ENCODE measurements at places on chromosomes 13 and 19. TPM values are rescaled to one million over a fixed set of nuclear protein-coding genes. Genes with fewer than 3 reads are reported as not detected.

- peak; percentile 88 for DNase-seq
Measured at GRCh38 chr19:55071129-55071502, 4.6 kb upstream of the EPS8L1 start.

- no peak for DNase-seq
Measured at GRCh38 chr19:21434967-21435544, 38.1 kb downstream of the ZNF493 start.

- DNase-seq = peak; percentile 50
Measured at GRCh38 chr19:50705422-50706019, 14.1 kb downstream of the SHANK1 start.

DNA sequence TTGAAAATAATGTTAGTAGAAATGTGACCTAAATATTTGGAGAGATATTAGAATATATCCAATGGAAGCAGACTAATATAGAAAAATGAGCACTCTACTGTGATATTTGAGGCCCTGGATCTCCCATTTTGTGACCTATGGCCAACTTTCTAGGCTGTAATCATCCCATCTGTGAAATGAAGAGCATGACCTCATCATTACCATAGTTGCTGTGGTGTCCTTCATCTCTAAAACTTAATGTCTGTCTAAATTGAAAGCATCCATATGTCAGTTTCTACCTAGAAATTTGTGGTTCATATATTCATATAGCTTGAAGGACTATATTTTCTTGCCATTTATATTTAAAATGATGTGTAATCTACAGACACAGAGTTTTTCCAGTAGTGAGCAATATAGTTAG is 41.6 kb downstream of the PAN3 start:
- DNase-seq = no peak

NKG7 gene
- polyA plus RNA-seq = not detected

TMTC4 gene
- 5.8 TPM for polyA plus RNA-seq

LRFN3 gene
- 6.4 TPM for polyA plus RNA-seq

DNA sequence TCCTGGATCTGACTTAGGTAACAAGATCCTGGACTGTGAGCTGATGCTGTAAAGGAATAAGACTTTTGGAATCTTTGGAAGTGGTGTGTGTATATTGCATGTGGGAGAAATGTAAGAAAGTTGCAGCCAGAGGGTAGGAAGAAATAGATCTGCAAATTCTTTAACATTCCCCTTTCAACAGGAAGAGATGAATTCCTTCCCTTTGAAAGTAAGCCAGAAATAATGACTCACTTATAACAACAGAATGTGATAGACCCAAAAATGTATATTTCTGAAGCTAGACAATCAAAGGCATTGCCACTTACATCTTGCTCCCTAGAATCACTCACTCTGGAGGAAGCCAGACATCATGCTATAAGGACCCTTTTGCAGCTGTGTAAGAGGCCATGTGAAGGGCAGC is 9.8 kb upstream of the SIAH3 start:
- DNase-seq = peak; percentile 5

GRCh38 chr13:47908197-47908902 is 92.7 kb downstream of the SUCLA2 start:
- DNase-seq = peak; percentile 84

Data from mammary epithelial cell (primary cell).